MG63 (cell line): ENCODE measurements at places on chromosomes 7 and 10. TPM values are rescaled to one million over a fixed set of nuclear protein-coding genes. Genes with fewer than 3 reads are reported as not detected.

DNA sequence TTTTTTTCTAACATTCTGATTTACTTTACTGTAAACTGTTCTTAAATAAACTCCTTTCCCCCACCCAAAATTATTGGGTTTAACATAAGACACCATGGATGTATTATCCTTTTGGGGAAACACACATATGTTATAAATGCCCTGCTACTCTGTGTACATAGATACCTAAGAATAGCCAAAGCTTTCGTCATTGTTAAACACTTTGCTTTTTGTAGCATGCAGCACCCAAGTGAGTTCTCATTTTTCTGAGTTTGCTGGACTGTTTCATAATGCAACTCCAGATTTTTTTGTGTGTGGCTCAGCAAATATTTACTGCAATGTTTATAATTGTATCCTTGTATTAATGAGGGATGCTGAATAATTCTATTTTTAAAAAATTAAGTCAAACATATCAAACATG, 86.9 kb downstream of the VTI1A start:
- no peak for DNase-seq

DNA sequence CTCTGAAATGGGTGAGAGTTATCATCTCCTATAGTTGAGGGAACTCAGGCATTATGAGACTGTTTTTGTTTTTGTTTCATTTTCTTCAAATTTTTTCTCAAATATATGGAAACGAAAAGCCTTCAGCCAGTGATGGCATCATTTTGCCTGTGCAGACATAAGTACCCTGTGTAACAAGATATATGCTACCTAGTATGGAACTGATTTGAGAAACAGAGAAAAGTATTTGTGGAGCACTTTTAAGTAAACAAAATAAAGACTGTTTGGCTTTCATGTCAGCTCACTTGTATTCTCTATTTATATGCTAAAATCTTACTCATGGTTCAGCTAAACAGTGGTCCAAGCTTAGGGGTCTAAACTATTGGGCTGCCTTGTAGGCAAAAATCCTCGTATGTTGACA, 150.6 kb downstream of the WNT2 start:
- DNase-seq: no peak

DNA sequence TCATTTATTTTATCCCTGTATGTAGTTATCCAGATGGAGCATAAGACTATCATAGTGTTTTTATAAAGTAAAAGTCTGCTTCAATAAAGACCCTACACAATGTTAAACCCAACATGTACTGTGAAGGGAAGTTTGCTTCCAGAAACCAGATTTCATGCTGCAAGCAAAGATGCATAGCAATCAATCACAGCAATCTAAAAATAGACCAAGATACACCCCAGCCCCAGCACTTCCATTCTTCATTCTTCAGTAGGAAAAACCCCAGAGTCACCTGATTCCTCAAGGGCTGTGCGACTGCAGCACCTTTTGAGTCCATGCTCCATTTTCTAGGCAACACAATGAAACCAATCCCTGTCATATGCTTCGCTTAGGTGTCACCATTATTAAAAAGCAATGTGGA, 66.9 kb upstream of the PDE1C start:
- no peak for DNase-seq

DNA sequence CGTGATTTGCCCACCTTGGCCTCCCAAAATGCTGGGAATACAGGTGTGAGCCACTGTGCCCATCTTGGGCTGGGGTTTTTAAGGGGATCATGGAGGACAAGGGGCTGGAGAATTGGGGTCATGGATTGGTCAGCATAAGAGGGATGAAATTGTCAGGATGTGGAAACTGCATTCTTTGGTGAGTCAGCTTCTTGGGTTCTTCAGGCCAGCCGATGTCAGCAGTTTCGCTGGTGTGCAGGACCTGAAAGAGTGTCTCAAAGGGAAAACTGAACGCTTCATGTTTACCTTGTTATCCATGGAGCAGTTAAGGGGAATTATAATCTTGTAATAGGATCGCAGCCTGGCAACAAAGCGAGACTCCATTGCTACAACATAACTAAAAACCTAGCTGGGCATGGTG, 13.0 kb downstream of the GALNT17 start:
- DNase-seq: no peak

DNA sequence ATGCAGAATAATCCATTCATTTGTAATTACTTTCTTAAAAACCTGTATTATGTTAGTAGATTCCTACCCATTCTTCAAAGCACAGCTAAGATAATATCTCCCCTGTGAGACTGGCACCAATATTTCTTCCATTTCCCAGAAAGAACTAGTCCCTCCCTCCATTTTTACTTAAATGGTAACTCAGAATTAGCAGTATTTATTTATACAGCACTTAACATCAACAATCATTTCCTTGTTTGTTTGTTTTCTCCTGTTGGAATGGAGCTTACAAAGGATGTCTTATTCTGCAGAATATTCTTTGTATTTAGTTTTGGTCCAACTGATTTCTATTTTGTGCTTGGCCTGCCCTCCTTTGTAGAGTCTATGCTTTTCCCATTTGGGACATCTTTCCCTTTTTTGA, 32.1 kb upstream of the PTPN12 start:
- no peak for DNase-seq

- DNase-seq: no peak
Observed at GRCh38 chr10:20694296-20694695, 202.8 kb downstream of the NEBL start.

GRCh38 chr7:156988343-156989185, 21.9 kb downstream of the MNX1 start:
- no peak for DNase-seq

DNA sequence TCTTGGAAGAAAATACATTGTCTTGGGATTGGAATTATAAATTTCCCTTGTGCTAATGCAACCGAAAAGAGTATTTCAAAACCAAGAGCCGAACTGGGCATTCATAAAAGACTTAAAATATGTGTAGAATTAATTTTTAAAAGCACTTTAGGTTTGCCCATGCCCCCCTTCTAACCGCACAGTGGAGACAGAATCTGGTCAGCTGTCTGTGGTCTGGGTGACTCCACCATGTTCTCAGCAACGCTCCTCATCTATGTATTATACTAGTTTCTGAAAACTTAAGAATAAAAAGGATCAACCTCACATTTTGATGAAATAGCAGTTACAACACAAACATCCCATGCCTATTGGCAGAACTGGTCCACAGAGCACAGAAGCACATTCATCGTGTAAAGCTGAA, 192.6 kb upstream of the C7orf33 start:
- no peak for DNase-seq

- DNase-seq: no peak
Observed at GRCh38 chr7:155392726-155393570, 65.0 kb upstream of the EN2 start.

- no peak for DNase-seq
Observed at GRCh38 chr10:33041783-33042437, 83.9 kb upstream of the ITGB1 start.

GRCh38 chr10:37976880-37977203, 395 bp upstream of the ZNF25 start:
- DNase-seq: no peak

GRCh38 chr10:24926557-24926956, 25.8 kb downstream of the PRTFDC1 start:
- no peak for DNase-seq

DNA sequence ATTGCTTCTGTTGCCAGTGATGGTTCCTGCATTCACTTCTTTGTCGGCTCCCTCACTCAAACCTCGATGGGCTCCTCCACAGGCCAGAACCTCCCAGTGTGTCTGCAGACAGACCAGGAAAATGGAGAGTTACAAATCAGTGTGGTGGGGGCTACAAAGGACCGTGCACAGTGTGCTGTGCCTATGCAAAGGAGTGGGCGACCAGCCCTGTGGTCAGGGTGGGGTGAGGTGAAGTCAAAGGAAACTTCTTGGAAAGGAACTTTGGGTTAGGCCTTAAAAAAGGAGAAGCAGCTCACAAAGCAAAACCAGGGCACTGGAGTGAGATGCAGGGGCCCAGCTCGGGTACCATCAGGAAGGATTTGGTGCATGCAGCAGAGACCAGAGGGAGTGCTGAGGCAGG, 304.3 kb upstream of the ZMIZ1 start:
- DNase-seq: no peak

GRCh38 chr7:16396766-16397500, 24.4 kb downstream of the CRPPA start:
- no peak for DNase-seq

- no peak for DNase-seq
Observed at GRCh38 chr7:149809215-149809614, 29.0 kb upstream of the ZNF862 start.

GRCh38 chr10:7258948-7259523, 151.8 kb downstream of the SFMBT2 start:
- no peak for DNase-seq

DNA sequence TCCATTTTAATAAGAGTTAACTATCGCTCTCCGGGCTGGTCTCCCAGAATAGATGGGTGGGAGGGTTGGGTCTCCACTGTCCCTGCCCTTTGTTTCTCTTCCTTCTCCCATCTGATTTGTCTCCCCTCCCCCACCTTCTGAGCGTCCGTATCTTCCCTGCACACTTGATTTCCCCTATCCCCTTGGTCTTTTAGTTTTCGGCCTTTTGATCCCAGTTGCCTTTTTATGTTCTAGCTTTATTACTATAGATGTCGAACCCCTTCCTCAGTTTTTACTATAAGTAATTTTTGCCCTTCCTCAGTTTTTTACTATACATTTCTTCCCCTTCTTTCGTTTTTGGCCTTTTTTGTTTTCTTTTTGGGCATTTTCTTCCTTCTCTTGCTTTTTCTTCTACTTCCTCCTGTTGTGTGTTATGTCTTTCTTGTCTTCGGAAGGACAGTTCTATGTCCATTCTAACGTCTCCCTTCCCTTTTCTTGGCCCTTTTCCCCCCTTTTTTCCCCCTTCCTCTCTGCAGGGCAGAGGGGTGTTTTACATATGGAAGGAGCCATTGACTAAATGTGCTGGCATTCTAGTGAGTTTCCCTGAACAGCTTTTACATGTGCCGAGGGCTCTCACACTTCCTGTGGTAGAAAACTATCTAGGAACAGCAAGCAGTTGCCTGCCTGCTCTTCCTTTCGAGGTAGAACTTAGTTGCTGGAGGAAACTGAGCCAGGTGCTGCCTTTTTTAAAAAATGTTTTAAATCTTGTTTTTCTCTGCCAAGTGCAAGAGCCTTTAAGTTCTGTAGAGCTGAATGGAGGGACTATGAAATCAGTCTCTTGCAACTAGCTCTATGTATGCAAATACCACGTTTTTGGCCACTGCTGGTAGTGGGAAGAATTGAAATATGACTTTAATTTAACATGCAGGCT, 2.8 kb downstream of the TET1 start:
- DNase-seq: no peak

- DNase-seq: peak; percentile 68
Observed at GRCh38 chr10:124701435-124701834, 42.7 kb downstream of the FAM53B start.

- DNase-seq: no peak
Observed at GRCh38 chr10:93752761-93753160, 5.0 kb upstream of the LGI1 start.

The LIPF gene
- total RNA-seq: not detected in 2 replicates

The HOXA6 gene
- 0.82 and 5.1 TPM in 2 replicates for total RNA-seq

The PGAM2 gene
- not detected in 2 replicates for total RNA-seq

The TRDMT1 gene
- 3.3 and 13.1 TPM in 2 replicates for total RNA-seq

The SGCE gene
- total RNA-seq: 16.8 and 24.7 TPM in 2 replicates

The C7orf33 gene
- total RNA-seq: not detected in 2 replicates

The ZNF804B gene
- not detected in 2 replicates for total RNA-seq

The NEUROD6 gene
- total RNA-seq: not detected in 2 replicates

The CDHR3 gene
- 0.76 TPM in 1 of 2 replicates, not detected in the other for total RNA-seq

The RBAK gene
- total RNA-seq: 1.3 and 3.0 TPM in 2 replicates

The DRGX gene
- 0.07 and 0.10 TPM in 2 replicates for total RNA-seq

The EXOC4 gene
- 6.4 and 24.1 TPM in 2 replicates for total RNA-seq
